Naive B cell (primary cell): ENCODE measurements at places on chromosomes 16 and 17.

DNA sequence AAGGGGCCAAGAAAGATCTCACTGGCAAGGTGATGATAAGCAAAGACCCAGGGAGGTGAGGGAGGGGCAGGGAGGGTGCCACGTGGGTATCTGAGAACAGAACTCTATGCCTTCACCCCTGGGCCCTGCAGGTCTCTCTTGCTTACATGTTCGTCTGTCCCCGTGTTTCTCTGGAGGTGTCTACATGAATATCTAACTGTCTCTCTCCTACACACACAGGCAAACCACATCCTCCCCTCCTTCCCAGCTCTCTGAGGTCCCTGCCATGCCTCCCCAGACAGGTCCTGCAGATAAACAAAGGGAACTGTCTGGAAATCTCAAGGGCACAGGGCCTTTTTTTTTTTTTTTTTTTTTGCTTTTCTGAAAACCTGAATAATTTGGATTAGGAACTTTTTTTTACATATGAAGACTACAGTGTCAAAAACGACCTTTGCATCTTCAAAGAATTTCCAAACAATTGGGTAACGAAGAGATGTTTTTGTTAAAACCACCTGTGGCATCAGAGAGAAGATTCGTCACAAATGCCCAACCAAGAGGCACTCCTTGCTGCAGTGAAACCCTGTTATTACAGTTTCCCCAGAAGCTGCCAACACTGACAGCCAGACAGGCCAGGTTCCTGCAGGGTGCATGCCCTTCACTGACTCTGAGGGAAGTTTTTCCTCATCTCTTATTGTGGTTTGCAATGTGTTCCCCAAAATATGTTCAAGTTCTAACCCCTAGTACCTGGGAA is 17.8 kb downstream of the PLLP start:
- no peak for DNase-seq

- no peak for DNase-seq
Observed at GRCh38 chr17:27449541-27449940, 6.7 kb upstream of the KSR1 start.

- DNase-seq = no peak
Observed at GRCh38 chr17:9410737-9411136, 164.9 kb downstream of the STX8 start.

DNA sequence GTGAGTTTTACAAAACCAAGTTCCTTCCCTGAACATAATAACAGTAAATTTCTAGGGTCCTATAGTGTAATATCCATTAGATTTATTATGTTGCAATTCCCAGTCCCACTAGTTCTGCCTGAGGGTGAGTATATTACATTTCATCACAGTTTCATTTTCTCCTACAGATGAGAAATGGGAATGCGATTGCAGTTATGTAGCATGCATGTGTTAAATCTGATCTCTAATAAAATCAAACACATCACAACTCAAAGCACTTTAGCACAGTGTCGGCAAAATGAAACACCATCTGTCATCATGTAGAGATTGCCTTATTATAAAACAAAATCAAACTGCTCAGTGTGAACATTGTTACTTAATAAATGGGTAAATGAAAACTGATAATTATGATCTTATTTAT is 180.5 kb upstream of the TOX3 start:
- no peak for DNase-seq

GRCh38 chr17:2335726-2336214 is 487 bp downstream of the TSR1 start:
- no peak for DNase-seq

- no peak for DNase-seq
Observed at GRCh38 chr17:76870377-76870714, 2.1 kb downstream of the MGAT5B start.

GRCh38 chr17:79435962-79436361 is 174.9 kb downstream of the RBFOX3 start:
- DNase-seq = no peak

GRCh38 chr17:82661717-82662683 is 13.8 kb upstream of the WDR45B start:
- no peak for DNase-seq

DNA sequence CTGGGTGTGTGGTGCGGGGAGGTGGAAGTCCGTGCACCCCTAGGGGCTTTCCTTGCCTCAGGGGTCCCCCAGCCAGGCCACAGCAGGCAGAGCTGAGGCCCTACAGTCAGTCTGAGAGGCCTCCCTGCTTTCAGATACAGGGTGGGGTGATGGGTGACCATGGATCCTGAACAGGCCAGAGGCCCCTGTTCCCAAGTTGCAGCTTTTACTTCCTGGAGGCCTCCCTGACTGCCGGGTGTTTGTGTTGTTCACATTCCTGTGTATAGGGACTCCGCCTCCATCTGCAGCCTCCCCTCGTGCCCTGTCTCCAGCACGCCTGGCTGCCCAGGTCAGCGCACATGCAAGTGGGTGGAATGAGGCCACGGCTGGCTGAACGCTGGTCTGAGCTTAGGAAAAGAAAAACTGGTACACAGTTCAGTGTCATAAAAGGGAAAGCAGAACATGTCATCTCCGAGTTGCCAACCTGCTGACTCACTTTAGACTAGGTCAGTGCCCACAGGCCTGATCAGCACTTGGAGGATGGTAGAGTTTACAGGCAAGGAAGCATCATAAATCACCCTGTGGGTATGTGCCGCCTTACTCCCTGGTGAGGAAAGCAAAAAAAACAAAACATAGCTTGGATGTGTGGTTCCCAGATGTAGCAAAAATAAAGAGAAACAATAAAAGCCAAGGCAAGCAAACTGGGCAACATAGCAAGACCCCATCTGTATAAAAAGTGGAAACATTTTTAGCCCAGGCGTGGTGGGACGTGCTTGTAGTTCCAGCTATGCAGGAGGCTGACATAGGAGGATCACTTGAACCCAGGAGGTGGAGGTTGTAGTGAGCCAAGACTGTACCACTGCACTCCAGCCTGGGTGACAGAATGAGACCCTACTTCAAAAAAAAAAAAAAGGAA is 6.2 kb upstream of the SLC7A6 start:
- no peak for DNase-seq

GRCh38 chr17:66364990-66365490 is 62.6 kb downstream of the PRKCA start:
- no peak for DNase-seq

DNA sequence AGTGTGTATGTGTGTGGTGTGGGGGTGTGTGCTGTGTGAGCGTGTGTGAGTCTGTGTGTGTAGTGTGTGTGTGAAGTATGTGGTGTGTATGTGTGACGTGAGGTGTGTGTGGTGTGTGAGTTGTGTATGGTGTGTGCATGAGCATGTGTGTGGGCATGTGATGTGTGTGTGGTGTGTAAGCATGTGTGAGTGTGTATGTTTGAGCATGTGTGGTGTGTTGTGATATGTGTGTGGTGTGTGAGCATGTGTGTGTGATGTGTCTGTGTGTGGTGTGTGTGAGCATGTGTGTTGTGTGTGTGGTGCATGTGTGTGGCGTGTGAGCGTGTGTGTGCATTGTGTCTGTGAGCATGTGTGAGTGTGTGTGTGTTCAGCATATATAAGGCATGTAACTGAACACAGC is 20.9 kb downstream of the MAPT start:
- no peak for DNase-seq

- peak; percentile 9 for DNase-seq
Observed at GRCh38 chr16:85615014-85615851, 2.1 kb downstream of the GSE1 start.

GRCh38 chr16:86388976-86389375 is 121.4 kb upstream of the FOXF1 start:
- DNase-seq = no peak

DNA sequence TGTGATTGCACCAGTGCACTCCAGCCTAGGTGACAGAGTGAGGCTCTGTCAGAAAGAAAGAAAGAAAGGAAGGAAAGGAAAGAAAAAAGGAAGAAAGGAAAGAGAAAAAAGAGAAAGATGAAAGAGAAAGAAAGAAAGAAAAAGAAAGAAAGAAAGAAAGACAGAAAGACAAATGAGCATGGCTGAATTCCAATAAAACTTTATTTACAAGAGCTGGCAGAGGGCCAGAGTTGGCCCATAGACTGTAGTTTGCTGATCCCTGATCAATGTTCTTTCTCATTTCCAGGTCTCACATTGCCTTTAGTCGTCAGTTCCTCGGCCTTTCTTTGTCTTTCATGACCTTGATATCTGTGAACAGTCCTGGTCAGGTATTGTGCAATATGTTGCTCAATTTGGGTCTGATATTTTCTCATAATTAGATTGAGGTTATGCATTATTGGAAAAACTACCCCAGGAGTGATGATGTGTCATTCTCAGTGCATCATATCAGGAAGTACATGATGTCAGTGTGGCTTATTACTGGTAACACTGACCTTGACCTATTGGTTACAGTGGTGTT is 68.5 kb upstream of the MED9 start:
- DNase-seq = no peak

GRCh38 chr17:77772899-77773358 is 185.6 kb upstream of the TNRC6C start:
- DNase-seq = no peak

DNA sequence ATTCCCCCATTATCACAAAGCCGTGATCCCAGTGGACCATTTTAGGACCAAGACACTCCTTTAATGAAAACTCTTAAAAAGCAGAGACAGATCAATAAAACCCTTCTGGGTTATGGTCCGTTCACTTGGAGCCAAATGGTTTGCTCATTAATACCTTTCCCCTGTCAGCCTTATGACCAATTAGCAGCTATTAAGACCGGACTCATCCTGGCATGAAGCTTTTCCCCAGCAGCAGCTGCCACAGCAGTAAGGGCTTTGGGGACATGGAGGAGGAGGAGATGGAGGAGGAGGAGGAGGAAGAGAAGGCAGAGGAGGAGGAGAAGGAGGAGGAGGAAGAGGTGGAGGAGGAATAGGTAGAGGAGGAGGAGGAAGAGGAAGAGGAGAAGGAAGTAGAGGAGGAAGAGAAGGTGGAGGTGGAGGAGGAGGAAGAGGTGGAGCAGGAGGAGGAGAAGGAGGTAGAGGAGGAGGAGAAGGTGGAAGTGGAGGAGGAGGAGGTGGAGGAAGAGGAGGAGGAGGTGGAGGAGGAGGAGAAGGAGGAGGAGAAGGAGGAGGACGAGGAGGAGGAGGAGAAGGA is 50.1 kb upstream of the IRX3 start:
- no peak for DNase-seq

- DNase-seq = no peak
Observed at GRCh38 chr17:12756786-12757185, 32.5 kb upstream of the ARHGAP44 start.

GRCh38 chr17:71658996-71659395 is 461.8 kb upstream of the SOX9 start:
- no peak for DNase-seq

GRCh38 chr16:11329071-11329491 is 16.2 kb upstream of the RMI2 start:
- peak; percentile 71 for DNase-seq

- DNase-seq = no peak
Observed at GRCh38 chr17:39166437-39167335, 725 bp upstream of the ARL5C start.

DNA sequence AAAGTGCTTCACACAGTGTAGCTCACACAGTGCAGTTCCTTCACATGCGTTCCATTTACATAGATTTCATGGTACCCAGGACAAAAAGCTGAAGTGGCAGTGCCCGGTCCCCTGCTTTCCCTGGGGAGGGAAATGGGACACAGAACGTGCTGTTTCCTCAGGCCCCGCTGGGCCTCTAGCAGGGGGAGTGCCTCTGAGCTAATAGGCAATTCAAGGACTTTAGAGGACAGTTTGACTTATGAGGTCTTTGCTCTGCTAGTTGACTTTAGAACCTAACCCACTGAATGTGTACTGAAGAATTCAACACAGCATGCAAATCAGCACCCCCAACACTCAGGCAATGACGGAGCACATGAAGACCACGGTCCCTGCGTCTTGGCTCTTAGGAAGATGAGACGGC is 6.8 kb downstream of the CDIP1 start:
- no peak for DNase-seq

GRCh38 chr17:16415031-16415924 is at the start of gene TRPV2:
Gene TRPV2, plus strand, starts transcription at chr17:16415571. Its CDS starts 2,098 bp downstream, at chr17:16417669.
- DNase-seq = peak; percentile 46

GRCh38 chr16:64206862-64207261 is 915.0 kb downstream of the CDH11 start:
- DNase-seq = no peak

DNA sequence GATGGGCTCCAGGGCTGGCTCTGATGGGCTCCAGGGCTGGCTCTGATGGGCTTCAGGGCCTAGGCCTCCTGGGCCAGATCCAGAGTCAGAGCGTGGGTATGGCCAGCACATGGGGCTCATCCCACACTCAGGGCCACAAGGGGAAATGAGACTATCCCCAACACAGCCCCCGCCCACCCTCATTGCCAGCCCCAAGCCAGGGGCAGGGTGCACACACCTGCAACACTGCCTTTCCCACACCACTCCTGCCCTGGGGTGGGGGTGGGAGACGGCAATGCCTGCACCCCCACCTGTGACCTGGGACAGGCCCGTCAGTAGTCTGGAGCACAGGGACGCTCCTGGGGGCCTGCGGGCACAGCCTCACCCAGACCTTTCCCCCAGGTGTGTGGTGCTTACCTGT is 14.3 kb upstream of the ATP6V0C start:
- no peak for DNase-seq

GRCh38 chr17:50093246-50093645 is 1.9 kb upstream of the PDK2 start:
- DNase-seq = no peak

DNA sequence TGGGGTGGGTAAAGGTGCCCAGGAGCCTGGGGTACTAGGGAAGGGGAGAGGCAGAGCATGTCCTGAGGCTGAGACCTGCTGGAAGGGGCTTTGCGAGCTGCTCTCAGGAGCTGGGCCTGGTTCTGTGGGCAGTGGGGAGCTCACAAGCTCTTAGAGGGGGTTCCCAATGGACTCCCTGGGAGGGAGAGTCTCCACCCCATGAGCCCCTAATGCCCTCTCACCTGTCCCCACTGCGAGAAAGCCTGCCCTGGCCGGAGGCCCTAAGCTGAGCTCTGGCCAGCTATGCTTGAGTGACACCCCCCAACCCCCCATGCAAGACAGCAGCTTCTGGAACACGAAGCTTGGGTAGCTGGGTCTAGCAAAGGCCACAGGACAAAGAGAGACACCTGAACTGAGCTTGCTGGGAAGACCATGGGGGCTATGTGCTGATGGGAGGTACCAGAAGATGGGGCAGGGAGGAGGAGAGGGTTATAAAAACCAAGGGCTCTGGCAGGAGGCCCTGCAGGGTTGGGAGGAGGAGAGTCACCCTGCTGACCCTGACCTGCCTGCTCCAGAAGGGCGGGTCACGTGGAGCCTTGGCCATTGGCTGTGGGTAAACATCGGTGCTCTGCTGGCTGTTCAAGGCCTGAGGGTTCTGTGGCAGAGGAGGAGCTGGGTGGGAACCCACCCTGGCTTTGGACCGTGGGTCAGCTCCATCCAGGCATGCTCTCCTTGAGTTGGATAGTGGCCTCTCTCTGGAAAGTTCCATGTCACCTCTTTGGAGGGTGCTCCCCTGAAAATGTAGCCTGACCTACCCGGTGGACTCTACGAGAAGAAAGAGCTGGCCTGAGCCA is 106.7 kb downstream of the RAB11FIP4 start:
- DNase-seq = no peak

DNA sequence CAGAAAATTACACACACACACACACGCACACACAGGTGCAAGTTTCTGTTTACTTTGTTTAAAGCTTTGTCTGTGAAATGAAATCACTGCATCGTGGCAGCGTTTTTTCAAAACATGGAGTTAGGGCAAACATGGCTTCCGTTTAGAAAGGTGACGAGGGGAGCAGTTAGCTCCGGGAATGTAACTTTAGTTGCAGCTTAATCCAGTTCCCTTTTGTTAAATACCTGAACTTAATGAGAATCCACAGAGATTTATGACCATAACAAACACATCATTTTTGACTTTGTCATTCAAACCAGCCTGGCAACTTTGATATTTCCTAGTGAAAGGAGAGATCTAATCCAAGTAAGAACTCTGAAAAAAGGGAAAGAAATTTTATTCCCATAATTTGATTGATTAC is 12.1 kb downstream of the HS3ST3A1 start:
- no peak for DNase-seq
